ENCODE measurements at places on chromosomes 1 and 21.

GRCh38 chr1:6419397-6419803, 319 bp downstream of the HES2 start:
- DNase-seq, result no peak

- DNase-seq, result no peak
Observed at GRCh38 chr1:55706397-55706796, 491.2 kb upstream of the USP24 start.

DNA sequence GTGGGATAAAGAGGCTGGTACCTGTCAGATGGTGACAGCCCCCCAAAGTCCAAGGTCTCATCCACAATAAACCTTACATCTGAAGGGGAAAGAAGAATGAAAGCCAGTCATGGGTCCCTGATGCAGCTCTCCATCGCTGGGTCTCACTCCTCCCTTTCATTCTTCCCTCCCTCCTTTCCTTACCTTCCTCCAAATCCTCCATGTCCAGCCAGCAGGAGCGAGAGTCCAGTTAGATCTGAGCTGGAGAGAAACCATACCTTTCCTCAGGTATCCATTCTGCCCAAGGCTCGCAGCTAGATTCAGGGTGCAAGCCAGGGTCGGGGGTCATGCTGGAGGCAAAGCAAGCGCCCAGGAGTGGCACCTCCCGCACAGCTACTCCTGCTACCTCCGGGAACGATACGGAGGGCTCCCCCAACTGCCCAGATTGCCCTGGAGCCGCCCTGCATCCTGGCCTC, 421 bp downstream of the PSRC1 start:
- DNase-seq, result no peak

- DNase-seq, result no peak
Observed at GRCh38 chr1:156601892-156602291, 613 bp upstream of the GPATCH4 start.

GRCh38 chr21:34639882-34640788, 25.2 kb upstream of the RCAN1 start:
- no peak for DNase-seq

GRCh38 chr1:41366455-41367287, 5.4 kb downstream of the FOXO6 start:
- no peak for DNase-seq

DNA sequence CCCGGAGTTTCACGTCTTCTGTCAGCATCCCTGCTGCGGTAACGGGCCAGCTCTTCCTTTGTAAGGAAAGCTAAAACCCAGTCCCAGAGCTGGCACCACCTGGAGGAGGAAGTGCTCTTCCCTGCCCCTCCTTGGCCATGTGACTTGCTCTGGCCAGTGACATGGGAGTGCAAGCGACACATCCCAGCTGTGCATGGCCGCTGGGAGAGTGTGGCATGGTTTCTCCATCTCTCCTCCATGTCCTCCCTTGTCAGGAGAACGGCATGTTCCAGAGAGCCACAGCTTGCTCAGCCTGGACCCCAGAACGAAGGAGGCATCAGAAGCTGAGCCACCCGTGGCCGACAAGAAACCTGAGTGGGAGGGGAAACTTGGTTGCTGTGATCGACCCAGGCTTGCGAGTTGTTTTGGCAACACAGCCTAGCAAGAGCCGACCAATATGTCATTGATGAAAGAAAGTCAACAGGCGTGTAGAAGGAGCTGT, 2.7 kb upstream of the PRXL2B start:
- DNase-seq, result no peak

GRCh38 chr1:159187647-159188374, 16.4 kb downstream of the CADM3 start:
- DNase-seq, result no peak
